Amniotic stem cell (primary cell): ENCODE measurements at places on chromosomes 7 and 10.

GRCh38 chr10:61899069-61899531 lies 2.4 kb upstream of the ARID5B start:
- DNase-seq, result peak; percentile 76

- no peak for DNase-seq
Observed at GRCh38 chr10:2925631-2926030, 141.7 kb upstream of the PFKP start.

DNA sequence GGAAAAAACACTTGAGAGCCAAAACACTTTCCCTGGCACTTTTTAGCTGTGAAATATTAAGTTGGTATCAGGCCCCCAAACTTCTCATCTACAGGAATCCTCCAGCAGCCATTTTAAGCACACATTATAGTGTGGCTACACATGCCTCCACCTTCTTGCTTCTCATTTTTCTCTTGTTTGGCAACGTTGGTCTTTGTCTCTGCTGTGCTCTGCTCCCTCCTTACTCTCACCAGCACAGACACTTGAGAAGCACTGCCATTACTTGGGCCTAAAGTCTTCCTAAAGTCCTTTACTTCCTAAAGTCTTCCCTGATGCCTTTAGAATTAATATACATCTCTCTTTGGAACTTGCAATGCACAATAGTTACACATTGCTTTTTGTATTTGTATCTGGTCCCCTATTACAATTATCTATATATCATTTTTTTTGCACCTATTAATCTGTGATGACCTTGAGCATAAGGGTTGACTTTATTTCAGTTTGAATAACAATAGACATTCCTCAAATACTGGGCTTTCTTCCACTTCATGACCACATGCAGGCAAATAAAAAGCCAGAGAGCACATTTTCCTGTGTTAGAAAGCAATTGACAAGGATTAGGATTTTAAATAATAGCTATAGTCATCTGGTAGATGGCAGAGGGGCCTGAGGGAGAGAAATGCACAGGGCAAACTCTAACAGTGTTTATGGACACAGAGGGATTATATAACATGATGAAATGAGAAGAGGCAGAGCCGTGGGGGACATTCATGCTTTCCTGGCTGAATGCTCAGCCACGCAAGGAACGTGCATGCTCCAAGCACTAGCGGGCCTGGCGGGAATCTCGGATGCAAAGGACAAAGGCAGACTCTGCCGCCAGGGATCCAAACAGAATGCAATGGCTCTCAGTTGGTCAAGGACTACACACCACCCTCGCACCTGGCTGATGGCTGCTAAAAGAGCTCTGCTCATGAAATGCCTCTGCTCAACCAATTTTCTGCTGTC lies 99.3 kb downstream of the CDC14C start:
- DNase-seq, result no peak

DNA sequence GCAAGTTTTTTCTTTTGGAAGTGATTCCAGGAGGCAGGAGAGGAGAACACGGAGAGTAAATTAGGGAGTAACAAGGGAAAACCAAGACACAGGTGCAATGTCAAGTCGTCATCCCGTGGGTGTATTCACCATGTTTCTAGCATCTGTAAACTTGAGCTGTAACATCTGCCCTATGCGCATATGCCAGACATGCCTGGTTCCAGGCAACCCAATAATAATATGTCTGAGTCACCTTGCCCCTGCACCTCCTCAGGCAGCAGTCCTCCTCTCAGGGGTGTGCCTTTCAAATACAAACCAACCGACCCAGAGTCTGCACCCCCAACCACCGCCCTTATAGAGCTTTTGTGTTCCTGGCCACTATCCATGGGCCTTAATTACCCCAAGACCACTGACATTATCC lies 107.0 kb upstream of the PDE1C start:
- DNase-seq, result no peak

GRCh38 chr10:128687408-128687807 lies 561.2 kb upstream of the MKI67 start:
- DNase-seq, result no peak

GRCh38 chr10:10826125-10826524 lies 191.5 kb upstream of the CELF2 start:
- DNase-seq, result no peak

DNA sequence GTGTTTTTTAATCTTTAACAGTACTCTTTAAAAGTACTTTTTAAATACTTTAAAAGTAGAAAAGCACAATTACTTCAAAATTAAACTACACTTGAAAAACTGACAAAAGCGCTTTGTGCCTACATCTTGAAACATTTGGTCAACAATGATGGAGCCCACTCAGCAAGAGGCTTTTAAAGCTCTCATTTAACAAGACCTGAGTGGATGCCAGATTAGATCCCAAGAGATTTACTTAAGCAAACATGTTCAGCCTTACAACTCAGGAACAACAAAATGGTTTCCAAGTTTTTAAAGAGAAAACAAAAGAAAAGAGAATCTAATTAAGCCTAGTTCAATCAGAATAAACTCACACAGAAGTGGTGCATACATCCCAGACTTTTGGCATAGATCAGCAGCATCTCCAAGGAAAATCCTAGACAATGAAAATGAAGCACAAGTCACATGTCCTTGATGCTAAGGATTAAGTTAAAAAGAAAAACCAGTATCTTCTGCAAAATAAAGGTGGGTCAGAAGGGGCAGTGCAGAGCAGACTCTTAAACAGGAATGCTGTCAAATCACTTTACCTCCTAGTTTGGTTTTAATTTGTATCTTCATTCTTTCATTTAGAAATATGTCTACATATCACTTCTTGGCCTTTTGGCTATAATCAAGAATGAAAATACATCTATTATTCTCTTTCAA lies 26.2 kb downstream of the HIBADH start:
- DNase-seq, result no peak

GRCh38 chr7:46622251-46622650 lies 701.2 kb upstream of the IGFBP3 start:
- no peak for DNase-seq

DNA sequence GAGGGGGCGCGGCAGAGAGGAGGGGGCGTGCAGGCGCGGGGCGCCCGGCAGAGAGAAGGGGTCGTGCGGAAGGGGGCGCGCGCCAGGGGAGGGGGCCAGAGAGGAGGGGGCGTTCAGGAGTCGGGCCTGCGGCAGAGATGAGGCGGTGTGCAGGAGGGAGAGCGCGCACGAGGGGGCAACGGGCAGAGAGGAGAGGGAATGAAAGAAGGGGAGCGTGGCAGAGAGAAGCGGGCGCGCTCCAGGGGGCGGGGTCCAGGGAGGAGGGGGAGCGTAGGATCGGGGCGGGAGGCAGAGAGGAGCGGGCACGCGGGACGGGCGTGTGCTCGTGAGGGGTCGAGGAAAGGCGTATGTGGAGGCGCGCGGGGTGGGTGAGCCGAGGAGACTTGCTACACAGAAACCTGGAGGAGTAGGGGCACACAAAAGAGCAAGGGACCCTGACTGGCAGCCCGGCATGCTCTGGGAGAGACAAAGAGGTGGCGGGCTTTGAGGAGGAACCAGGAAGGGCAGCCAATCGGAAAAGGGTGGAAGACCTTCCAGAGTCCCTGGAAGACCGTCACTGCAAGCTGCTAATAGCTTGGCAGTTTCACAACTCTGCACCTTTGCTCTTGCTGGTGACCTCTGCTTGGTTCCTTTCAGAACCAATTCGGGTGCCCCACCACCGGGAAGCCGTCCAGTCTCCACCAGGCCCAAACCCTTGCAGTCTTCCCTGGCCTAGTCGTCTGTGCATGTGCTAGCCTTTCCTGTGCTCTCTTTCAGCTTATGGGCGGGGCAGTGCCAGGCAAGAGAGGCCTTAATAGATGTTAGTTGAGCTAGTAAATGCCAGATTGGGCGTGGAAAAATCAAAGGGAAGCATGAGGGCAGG lies 639 bp downstream of the DYDC2 start:
- DNase-seq, result no peak

DNA sequence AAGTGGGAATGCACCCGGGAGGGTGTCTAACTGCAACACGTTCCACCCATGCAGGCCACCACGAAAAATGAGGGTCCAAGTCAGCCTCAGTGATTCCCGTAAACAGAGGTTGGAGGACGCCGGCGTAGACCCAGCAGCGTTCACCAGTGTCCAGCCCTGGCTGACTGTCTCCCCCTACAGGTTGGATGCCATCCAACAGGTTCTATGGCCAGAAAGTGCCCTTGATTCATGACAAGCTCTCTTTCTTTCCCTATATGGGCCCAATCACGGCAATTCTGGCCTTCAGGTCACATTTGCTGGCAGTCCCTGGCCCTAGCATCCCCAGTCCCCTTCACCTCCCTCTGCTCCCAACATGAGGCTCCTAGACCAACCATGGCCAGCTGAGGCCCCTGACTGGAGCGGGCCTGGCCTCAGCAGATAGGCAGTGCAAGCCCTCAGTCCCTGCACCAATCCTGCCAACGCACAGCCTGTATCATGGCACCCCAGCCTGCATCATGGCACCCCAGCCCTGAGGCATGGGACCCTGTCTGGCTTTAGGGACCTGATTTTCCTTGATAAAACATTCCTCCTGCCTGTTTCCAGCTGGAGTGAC lies 227.4 kb downstream of the GRID1 start:
- no peak for DNase-seq

DNA sequence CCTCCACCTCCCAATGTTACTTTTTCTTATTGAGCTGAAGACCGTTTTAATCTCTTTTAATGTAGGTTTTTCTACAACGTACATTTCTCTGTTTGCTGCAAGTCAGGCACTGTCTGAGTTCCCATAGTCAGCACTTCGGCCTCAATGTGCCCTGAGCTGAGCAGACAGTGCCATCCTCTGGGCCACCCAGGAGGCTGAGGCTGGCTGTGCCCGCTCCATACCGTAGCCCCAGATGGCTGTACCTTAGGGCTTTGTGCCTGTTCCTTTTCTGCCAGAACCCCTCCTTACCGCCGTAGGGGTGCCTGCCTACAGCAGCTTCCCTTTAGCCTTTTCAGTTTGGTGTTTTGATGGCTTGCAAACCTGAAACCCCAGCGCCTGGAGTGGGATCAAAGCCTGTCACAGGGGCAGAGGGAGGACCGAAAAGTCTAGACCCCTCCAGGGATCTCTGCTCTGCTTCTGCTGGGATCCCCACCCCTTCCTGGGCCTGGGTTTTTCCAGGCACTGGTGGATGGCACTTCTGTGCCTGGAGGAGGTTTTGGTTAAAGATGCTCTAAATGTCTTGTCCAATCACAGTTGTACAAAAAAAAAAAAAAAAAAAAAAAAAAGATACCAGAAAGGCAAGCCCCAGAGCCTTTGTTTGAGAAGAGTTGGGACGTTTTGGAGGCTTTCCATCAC lies 9.0 kb downstream of the AGAP3 start:
- DNase-seq, result no peak

- peak; percentile 42 for DNase-seq
Observed at GRCh38 chr10:60293581-60294175, 96.0 kb downstream of the ANK3 start.

DNA sequence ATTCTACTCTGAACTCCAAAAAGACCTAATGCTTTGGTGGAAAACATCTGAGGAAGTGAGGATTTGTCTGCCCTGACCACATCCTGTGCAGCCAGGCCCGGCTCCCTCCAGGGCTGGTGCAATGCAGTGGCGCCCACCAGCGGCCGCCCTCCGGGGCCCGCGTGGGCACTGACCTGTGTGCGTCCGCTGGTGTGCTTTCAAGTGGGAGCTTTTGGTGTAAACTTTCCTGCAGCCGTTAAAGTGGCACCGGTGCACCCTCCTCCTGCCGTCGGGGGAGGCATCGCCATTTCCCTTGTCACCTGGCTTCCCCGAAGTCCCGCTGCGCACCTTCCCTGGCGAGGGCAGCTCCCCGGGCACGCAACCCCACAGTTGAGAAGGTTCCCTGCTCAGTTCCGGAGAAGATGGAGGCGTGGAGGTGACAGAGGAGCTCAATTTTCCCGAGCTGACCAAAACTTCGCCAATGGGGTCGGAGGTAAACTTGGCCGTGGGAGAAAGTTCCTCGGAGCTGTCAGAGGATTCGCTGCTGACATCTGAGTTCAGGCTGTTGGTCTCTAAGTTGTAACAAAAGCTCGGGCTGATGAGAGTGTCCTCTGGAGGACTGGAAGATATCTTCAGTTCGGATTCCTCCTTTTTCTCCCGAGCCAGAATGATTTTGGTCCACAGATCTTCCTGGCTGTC lies 3.4 kb downstream of the KLF6 start:
- DNase-seq, result no peak

DNA sequence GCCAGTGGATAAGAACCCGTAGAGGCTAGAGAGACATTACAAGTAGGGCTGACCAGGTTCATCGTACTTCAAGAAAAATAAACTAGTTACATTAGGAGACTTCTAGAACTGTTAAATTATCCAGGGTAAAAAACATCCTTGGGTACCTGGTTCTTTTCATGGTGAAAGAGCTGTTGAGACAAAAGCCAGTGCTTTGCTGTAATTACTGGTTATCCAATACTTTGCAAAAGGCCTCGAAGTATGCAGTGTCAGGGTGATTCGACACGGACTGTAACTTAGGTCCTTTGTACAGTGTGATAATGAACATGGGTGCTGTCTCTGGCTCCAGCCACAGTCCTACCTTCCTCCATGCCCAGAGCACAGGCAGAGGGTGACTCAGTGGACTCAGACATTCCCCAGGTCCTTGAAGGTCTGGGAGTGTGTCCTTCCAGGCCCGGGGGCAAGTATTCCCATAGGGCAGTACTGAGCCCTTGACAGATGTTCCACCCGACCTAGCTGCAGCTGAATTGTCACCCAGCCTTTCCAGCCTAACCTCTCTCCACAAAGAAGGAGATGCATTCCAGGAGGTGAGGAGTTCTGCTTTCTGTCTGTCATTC lies 123.6 kb upstream of the TMEM72 start:
- no peak for DNase-seq

- DNase-seq, result no peak
Observed at GRCh38 chr10:25245165-25245564, 70.4 kb downstream of the GPR158 start.

DNA sequence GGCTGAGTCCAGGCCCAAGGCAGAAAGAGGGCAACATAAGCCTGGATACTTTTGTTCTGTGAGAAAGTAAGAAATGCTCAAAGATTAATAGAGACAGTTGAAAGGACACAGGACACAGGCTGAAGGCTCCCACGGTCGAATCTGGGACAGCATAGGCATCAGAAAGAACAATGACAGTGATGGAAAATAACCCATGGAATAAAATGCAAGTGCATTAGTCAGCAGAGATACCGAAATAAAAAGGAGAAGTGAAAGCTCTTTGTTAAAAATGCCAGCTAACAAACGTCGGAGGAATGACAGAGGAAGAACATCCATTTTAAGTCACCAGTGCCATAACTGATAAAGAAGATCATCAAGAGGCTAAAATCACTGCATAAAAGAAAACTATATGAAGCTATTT lies 19.6 kb upstream of the AGAP5 start:
- no peak for DNase-seq

DNA sequence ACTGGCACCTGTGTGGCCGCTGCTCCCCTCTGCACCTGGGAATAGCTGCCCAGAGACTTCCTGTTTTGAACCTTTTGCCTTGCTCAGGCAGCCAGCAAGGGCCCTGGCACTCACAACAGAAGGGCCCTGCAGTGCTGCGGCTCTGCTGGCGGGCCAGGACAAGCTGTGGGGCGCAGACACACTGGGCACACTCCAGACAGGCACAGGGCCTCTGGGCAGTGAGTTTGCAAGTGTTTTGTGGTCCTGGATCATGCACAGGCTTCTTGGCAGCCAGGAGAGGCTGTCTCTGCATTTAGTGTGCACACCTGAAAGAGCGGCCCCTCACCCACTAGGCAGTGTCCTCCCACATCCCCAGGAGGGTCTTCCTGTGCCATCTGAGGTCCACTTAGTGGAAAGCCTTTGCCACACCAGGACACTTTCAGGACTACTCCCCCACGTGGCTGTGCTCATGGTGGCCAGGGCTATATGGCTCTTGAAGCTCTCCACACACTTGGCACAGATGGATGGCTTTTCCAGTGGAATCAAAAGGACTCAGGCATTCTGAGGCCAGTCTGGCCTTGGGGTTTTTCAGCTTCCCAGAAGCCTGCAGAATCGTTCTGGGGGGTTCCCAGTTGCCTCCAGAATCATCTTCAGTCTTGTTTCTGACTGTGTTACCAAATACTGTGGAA lies 5.0 kb upstream of the ATP6V0E2 start:
- no peak for DNase-seq
